Spinal cord (tissue), 10 donors: ENCODE measurements at places on chromosomes 7 and 10. TPM values are rescaled to one million over a fixed set of nuclear protein-coding genes. Genes with fewer than 3 reads are reported as not detected.
A peak's percentile ranks its signal among the peaks of the same experiment; 100 is the strongest.

The SCART1 gene
- total RNA-seq, result 2.9 TPM

The IDI2 gene
- not detected for total RNA-seq

The VAX1 gene
- total RNA-seq, result not detected

The NUTM2A gene
- total RNA-seq, result 1.2 TPM

The ATP5MK gene
- 166 TPM for total RNA-seq

- DNase-seq, result no peak
Measured at GRCh38 chr10:5433182-5433581, 20.8 kb downstream of the NET1 start.

DNA sequence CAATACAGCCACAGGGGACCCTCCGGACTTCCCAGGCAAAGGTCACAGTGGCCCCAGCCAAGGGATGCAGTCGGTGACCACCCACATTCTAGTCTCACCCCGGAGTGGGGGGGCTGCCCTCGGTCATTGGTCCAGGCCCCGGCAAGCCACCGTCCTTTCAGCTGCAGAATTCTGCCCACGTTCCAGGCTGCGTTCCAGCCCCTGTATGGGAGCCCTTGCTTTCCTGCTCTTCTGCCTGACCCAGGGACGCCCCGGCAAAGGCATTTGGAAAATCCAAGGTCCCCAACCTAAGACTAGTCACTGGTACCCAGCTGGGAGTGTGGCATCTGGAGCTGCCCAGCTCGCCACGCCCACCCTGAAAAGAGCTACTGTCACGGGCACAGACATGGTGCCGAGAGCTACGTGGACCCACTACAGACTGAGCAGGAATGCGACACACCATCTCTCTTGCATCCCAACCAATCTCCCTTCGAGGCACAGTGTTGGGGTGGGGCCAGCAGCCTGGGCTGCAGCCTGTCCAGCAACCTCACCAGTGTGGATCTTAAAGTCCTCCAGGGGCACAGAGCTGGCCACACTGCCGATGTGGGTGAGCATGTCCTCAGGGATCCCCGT, 18.6 kb downstream of the OGDHL start:
- DNase-seq, result no peak

GRCh38 chr7:111765751-111766643, 203.7 kb upstream of the IMMP2L start:
- DNase-seq, result no peak

DNA sequence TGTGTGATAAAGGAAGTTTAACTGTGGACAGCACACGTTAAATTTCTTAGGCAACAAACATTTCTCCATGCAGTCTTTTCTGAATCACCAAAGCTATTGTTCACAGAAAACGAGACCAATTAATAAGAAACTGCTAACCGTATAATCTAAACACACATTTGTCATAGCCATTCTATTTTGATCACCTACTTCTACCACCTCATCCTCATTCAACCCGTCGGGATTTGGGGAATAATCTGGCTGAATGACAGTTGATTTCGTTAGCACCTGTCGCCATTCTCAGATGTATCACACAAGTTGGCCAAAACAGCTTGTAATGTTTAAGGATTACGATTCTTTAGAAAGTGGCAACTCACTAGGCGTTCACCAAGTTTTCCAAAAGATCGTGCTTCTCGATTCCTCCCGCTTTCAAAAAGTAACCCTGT, 1.2 kb downstream of the EZH2 start:
- peak; percentile 5 for DNase-seq

DNA sequence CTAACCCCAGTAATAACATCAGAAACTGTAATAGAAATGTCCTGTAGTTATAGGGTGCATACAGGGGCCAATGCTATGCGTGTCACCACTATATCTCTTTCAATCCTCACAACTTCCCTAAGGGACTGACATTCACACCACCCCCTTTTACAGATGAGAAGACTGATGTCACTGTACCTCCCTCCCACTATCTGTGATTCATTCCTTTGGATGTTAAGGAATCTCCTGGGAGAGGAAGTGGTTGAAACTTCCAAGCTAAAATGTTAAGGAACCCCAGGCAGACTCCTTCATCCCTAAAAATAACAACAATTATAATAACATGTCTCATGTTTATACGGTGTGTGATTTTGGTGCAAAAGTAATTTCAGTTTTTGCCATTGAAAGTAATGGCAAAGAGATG, 5.4 kb downstream of the COL13A1 start:
- DNase-seq, result no peak

- peak; percentile 20 for DNase-seq
Measured at GRCh38 chr7:22093001-22093400, 147.3 kb upstream of the CDCA7L start.

DNA sequence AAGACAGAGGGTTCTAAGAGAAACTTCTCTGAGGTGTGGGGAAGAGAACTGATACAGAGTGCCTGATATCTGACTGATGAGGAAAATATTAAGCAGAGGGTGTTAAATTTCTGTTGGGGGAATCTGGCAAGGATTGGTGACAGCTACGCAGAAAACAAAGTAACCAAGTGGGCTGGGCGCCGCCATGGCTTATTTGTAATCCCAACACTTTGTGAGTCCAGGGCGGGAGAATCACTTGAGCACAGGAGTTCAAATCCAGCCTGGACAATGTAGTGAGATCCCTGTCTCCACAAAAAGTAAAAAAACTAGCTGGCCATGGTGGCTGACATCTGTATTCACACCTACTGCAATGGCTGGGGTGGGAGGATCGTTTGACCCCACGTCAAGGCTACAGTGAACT, 2.1 kb upstream of the C7orf25 start:
- DNase-seq, result no peak

GRCh38 chr10:110817614-110818013, 54.1 kb upstream of the PDCD4 start:
- no peak for DNase-seq

- DNase-seq, result peak; percentile 70
Measured at GRCh38 chr10:103648251-103648635, 154.7 kb downstream of the NEURL1 start.

GRCh38 chr7:2063563-2064260, 169.0 kb downstream of the MAD1L1 start:
- DNase-seq, result peak; percentile 46

- no peak for DNase-seq
Measured at GRCh38 chr10:69102440-69102839, 14.5 kb downstream of the SRGN start.

GRCh38 chr10:1553951-1554350, 183.4 kb downstream of the ADARB2 start:
- DNase-seq, result no peak

GRCh38 chr7:29289156-29290021, 94.8 kb downstream of the CHN2 start:
- no peak for DNase-seq

GRCh38 chr7:125136755-125137532, 207.3 kb upstream of the POT1 start:
- DNase-seq, result no peak

DNA sequence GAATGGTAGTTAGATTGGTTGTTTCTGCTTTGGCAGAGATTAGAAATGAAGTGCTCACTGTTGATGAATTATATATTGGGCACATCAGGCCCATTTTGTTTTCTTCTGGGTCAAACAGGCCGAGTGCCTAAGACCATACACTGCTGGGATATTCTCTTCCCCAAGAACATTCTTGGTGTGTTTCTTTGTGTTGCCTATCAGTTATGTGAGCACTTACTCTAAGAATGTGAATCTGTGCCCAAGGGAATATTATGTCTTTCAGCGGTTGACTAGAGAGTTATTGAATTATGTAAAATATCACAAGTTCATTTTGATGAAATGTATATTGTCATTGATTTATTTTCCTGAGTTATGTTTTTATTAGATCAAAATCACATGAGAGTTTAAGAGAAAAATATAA, 255.5 kb upstream of the SMIM30 start:
- DNase-seq, result no peak

DNA sequence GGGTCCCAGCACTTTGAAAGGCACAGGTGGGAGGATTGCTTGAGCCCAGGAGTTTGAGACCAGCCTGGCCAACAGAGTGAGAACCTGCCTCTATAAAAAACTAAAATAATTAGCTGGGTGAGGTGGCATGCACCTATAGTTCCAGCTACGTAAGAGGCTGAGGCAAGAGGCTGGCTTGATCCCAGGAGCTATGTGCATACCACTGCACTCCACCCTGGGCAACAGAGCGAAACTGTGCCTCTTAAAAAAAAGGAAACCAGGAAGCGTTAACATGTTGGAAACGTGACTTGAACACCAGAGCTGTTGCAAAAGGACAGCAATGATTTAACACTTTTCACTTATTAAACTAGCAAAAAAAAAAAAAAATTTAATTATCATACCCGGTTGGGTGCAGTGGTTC, 12.6 kb downstream of the BAZ1B start:
- no peak for DNase-seq

DNA sequence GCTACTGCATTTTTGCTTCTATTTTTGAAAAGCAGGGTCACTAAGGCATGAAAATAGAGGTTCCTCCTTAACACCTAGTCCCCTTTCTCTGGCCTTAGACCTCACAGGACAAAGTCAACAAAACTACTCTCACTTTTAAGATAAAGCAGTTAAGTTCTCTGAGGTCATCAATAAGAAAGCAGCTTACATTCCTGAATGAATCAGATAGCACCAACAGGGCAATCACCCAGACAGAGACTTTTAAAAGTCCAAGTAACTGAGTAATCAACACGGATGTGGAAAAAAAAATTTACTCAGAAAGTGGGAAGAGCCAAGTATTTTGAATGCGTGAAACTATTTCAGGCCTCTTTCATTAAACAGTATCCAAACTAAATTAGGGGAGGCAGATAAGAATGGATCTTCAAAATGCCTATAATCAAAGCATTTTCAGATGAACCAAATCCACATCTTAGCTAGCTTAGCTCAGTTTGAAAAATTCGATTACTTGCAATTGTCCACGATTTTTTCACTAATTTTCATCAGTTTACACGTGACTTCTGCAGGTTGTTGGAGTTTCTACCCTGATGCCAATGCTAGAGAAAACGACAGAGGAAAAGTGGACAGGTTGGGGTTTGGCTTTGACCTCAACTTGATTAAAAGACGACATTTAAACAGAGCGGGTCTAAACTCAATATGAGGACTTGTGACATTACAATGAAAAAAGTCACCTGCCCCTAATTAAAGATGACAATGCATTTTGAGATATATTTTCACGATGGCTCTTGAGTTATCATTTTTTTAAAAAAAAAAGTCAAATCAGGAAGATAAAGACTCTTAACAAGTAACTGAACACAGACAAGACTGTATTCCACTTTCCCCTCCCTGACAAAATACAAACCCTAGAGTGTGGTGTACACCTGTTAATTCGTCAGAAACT, 1.6 kb downstream of the BEND7 start:
- no peak for DNase-seq

DNA sequence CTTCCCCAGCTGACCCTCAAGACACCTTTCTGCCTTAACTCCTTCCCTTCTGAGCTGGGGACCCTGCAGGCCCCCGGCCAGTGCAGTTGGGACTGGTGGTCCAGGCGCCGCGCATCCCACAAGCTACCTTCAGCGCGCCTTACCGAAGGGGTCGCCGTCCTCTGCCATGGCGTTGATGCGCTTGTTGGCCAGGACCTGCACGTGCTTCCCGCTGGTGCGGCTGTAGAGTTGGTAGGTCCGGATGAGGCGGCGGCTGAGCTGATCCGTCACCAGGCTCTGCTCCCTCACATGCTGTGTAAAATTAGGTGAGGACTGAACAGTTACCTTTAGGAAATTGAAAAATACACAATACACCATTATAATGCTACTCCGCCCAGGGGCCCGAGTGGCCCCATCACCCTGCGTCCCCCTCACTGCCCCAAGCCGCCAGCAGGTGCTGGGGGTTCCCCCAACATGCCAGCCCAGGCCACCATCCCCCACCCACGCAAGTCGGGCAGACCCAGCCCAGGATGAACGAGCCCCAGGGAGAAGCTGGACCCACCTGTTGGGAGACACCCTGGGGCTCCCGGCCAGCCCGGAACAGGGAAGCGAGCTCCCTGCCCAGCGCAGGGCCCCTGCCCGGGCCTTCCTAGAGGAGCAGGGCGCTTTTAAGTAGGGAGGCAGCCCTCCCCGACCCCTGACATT, 1.2 kb downstream of the FGF8 start:
- no peak for DNase-seq
